ENCODE measurements at places on chromosomes 11 and 22.

DNA sequence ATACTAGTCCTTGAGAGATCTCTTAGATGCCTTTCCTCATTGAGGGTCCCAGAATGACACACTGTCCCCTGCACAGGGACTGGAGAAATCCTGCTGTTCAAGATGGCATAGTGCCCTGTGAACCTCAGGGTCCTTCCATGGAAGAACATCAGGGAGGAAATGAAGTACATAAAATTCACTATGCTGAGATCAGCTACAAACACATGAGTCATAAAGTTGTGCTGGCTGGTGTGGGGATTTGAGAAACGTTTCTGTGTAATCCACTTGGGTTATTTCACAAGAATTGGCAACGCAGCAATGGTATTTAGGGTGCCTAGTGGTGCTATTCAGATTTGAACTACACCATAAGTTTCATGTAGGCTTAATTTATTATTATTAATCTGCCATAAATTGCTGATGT is 174.4 kb downstream of the MAML2 start:
- DNase-seq = no peak

GRCh38 chr11:76782531-76783293 is 444 bp upstream of the TSKU start:
- DNase-seq = no peak

- no peak for DNase-seq
These were observed 158.6 kb upstream of the CARD18 start for GRCh38 chr11:105298174-105298573.

- no peak for DNase-seq
These were observed 93.7 kb downstream of the STIM1 start for GRCh38 chr11:3949125-3949524.

DNA sequence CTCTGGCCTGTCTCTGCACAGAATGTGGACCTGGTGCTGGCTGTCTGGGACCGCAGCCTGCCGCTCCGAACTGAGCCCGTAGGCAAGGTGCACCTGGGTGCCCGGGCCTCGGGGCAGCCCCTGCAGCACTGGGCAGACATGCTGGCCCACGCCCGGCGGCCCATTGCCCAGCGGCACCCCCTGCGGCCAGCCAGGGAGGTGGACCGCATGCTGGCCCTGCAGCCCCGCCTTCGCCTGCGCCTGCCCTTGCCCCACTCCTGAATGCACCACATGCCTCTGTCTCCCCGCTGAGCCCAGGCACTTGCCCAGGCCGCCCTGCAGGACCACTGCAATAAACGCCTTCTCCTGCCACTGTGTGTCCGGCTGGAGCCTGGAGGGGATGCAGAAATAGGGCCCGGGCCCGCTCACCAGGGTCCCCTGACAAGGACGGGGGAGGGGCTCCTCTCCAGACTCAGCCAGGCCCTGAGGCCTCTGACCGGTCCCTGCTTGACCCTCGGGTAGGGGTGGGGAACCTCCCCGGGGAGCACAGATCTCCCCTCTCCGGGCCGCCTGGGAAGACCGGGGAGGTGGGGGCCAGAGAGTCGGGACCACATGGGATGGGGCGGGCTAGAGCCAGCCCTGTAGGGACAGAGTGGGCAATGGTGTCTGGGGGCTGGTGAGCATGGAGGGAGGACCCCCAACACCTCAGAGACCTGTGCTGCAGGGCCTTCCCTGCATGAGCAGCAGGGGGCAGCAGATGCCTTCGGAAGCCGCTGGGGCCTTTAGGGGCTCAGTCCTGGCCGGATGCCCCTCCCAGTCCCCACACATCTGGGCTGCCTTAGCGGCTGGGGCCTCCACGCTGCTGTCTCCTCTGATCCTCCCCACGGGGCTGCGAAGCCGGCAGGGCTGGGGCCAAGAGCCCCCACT is 1.4 kb upstream of the TNNI2 start:
- no peak for DNase-seq

DNA sequence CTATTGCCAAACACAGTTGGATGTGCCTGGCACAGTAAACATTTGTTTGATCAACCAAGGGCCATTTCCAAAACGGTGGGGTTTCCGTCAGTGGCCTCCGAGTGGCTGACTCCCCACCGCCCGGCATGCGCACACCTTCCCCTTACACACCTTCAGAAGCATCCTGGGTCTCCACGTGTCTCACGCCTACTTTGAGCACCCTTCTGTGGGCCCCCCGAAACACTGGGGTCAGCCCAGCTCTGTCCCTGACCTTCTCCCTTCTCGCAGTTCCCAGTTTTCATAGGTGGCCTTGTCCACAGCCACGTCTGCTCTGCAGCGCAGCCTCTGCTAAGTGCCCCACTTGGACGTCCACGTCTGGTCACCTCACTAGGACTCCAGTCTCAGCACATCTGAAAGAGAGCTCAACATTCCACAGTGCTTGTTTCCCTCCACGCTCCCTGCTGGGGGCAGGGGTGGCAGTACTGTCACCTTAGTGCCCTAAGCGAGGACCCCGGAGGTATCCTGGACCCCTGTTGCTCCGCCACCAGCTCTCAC is 13.2 kb upstream of the SHANK2 start:
- DNase-seq = no peak

DNA sequence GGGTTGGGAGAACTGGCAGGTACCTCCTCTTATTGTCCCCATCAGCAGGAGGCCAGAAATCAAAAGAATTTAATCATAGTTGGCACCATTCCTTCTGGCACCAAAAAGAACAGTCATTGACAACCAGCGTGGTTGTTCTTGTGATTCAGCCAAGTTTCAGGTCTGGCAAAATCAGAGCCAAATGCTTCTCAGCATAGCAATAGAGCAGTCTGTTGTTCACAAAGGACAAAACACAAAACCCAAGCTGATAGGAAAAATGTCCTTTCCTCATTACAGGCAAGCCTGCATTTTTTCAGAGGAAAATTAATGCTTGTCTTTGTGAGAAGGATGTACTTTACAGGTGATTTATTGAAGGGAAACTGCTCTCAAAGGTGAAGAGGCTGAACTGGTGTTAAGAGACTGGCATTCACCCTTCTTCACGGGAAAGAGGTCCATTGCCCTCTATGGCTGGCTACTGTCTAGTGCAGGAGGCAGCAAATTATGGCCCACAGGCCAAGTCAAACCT is 241.8 kb upstream of the ARHGAP42 start:
- no peak for DNase-seq

GRCh38 chr11:19614370-19614940 is 98.2 kb upstream of the NAV2 start:
- DNase-seq = no peak

DNA sequence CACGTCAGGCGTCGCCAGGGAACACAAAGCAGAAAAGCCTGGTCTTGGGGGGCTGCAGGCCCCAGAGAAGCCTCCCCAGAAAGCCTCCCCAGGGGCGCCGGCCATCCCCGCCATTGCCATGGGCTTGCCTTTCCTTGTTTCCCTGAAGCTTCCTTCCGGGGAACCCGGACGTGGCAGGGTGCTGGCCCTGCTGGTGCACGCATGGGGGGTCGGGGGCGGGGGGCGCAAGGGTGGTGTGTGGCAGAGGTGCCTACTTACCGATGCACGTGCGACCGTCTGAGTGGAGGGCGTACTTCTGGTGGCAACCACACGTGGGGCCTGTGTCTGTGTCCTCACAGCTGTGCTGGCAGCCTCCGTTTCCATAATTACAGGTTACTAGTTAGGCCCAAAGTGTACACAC is 71.0 kb upstream of the TTLL12 start:
- no peak for DNase-seq

Measured in glomerular endothelial cell (primary cell).